ENCODE measurements at places on chromosomes 7 and 10. TPM values are rescaled to one million over a fixed set of nuclear protein-coding genes. Genes with fewer than 3 reads are reported as not detected.
A peak's percentile ranks its signal among the peaks of the same experiment; 100 is the strongest.

The ADAMTS14 gene
- total RNA-seq, result 2.0 TPM

The EVX1 gene
- not detected for total RNA-seq

The RADIL gene
- total RNA-seq, result 0.25 TPM

The NUTM2E gene
- not detected for total RNA-seq

The OGDHL gene
- total RNA-seq, result under 0.01 TPM

The LEP gene
- under 0.01 TPM for total RNA-seq

The NYAP1 gene
- 0.81 TPM for total RNA-seq

The ACHE gene
- 0.16 TPM for total RNA-seq

The HTR5A gene
- not detected for total RNA-seq

GRCh38 chr7:106100863-106101629 is 11.1 kb downstream of the SYPL1 start:
- DNase-seq, result no peak

GRCh38 chr10:100222529-100222928 is 6.9 kb downstream of the CHUK start:
- no peak for DNase-seq

DNA sequence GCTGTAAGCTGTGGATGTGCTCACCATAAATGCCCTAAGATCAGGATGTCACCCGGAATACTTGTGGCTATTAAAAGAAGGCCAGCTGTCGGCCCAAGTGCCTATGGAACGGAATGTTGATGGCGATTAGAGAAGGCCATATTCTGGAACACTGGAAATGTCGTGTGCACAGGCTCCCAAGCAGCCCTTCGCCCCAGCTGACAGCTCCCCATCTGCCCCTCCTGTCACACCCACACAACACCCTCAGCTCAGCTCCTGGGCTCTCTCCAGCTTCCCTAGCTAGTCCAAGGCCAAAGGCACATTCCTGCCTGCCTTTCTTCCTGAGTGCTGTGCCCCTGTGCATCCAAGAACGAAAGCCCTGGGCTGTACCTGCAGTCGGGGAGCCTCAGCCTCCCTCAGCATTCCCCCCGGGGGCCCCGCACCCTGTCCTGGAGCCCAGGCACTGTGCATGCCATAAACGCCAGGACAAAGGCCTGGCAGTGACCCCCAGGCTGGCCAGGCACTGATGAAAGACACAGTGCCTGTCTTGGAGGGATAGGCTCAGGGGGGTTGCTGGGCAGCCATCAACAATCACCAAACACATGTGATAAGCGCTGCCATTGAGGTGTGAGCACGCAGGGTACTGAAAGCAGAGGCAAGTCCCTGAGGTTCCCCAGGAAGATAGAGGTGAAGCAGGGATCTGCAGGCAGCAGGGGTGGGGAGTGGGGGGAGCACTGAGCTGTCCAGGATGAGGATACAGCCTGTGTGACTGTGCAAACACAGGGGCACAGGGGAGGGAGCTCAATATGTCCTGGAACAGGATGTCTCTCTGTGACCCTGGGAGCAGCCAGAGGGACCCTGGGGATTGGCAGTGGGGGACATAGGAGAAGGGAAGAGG is 3.7 kb upstream of the LDB3 start:
- no peak for DNase-seq

- DNase-seq, result no peak
Observed at GRCh38 chr10:129605266-129605985, 138.4 kb downstream of the MGMT start.

DNA sequence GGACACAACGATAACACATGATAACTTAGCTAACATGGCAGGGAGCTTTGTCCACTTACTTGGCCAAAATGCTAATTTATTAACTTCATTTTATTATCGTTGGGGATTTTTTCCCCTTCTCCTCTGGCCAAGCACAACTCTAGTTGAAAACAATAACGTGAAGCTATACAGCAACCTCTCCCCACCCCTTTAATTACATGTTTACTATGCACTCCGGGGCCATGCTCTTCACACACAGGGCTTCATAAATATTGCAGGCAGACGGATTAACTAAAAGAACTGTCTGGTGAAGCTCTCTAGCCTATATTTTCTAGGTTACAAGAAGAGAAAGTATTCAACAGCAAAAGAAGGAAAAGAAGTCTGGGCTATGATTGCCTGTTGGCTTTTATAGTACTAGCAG is 51.7 kb downstream of the XRCC2 start:
- DNase-seq, result no peak

- DNase-seq, result no peak
Observed at GRCh38 chr10:101660256-101660655, 34.7 kb downstream of the FBXW4 start.

- DNase-seq, result no peak
Observed at GRCh38 chr7:84948634-84949033, 238.2 kb downstream of the SEMA3D start.

GRCh38 chr7:111841596-111842205 is 279.4 kb upstream of the IMMP2L start:
- DNase-seq, result no peak

- DNase-seq, result no peak
Observed at GRCh38 chr7:11216276-11216675, 242.6 kb downstream of the PHF14 start.

DNA sequence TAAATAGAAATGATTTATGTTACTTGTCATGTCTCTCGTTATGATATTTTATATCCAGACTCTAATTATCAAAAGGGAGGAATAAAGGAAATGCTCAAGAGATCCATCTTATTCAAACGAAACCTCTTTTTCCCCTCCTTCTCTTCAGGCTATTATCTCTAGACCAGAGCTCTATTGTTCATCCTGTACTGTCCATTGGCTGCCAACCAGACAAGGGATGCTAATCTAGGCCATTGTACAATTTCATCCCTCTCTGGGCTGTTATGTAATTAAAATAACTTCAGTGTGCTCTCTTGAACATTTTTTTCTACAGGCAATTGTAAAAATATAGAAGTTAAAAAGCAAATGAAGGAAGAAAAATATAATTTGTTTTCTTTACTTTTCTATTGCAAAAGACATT is 220.4 kb downstream of the HDAC9 start:
- peak; percentile 18 for DNase-seq

- DNase-seq, result peak; percentile 73
Observed at GRCh38 chr10:84348447-84348846, 20.1 kb downstream of the CCSER2 start.

DNA sequence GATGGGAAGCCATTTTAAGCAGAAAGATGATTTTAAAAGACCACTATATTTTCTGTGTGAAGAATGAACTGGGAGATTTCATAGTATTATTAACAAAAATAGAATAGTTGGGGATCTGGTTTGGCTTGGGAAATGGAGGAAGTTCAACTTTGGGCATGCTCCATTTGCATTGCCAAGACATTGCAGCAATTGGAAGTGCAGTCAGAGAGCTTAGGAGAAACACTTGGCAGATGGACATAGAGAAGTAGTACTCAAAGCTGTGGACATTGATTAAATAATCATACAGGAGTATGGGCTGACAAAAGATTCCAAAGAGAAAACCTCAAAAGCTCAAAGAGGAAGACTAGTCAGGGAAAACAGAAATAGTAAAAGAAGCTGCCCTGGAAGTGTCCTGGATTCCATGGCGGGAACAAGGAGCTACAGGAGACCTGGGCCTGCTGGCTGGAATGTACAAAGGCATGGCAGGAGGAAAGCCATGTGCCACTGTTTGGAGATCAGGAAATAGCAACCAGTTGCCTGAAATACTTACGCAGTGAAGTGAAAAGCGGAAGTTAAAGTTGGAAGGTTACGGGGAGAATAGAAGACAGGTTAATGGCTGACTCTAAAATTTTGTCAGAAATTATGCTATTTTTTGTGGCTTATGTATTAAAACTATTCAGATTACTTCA is 93.6 kb upstream of the MXI1 start:
- peak; percentile 35 for DNase-seq

- no peak for DNase-seq
Observed at GRCh38 chr10:74013004-74013403, 15.1 kb downstream of the VCL start.

- DNase-seq, result peak; percentile 98
Observed at GRCh38 chr10:75401569-75402485, at the start of gene ZNF503. TSS of gene ZNF503 (minus strand) at chr10:75401764. CDS start at chr10:75401419, 345 bp downstream.

DNA sequence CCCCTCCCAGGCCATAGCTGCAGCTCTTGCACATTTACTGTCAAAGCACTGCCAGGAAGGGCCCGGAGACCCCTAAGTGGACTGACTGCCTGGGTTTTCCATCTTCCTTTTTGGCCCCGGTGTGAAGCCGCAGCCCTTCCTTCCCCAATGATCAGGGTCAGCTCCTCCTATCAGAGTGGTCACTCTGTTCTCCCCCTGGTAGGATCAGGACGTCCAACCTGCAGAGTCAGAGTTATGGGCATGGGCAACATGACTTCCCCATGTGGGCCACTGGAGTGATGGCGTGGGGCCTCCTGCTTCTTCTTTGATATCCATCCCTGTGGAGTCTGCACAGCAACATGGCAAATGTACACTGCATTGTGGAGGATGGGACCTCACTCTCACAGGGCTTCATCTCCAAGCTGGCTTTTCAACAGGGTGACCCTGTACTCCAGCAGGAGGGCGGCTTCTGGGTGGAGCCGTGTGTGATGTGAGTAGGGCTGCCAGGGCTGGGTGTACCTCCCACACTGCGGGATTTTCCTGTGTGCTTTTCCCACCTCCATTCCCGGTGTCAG is 6.4 kb upstream of the RAMP3 start:
- DNase-seq, result no peak

DNA sequence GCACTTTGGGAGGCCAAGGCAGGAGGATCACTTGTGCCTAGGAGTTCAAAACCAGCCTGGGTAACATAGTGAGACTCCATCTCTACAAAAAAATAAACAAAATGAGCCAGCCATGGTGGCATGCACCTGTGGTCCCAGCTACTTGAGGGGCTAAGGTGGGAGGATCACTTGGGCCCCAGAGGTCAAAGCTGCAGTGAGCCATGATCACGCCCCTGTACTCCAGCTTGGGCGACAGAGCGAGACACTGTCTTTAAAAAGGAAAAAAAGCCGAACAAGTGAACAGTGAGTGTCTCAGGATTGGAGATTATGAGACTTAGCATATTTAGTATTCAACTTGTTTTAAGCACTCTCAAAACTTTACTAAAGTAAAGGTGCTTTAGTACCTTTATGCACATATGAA is 28.1 kb downstream of the BLNK start:
- no peak for DNase-seq

- no peak for DNase-seq
Observed at GRCh38 chr7:134406431-134406830, 52.5 kb downstream of the AKR1B1 start.

- no peak for DNase-seq
Observed at GRCh38 chr7:105218215-105218614, 170.5 kb downstream of the SRPK2 start.

DNA sequence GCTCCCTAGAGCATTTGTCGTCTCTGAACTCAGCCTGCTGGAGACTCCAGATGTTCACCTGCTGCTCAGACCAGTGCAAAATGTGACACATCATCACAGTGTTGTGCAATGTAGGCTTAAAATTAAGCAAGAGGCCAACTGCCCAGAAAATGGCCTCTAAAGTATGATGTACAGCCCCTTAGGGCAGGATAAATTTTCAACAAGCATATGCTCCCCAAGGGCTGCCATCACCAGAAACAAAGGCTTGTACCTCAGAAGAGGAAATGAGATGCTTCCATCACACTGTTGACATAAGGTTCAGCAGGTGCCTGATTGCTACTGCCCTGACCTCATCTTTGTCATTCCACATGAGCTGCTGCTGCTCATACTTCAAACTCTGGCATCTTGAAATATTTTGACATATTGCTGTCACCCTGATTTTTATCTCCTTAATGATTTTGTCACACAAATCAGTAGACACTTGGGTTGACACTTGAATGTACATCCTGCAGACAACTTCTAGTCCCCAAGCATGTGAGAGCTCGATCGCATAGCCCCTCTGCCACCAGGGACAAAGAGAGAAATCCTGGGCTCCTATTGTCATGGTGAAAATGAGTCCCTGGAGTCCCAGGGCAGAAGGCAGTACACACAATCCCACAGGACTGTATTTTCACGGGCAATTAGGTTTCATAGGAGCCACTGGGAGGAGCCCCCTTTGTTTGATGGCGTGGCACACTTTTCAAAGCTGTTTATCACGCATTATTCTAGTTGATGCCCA is 219.7 kb upstream of the STK17A start:
- DNase-seq, result peak; percentile 23

DNA sequence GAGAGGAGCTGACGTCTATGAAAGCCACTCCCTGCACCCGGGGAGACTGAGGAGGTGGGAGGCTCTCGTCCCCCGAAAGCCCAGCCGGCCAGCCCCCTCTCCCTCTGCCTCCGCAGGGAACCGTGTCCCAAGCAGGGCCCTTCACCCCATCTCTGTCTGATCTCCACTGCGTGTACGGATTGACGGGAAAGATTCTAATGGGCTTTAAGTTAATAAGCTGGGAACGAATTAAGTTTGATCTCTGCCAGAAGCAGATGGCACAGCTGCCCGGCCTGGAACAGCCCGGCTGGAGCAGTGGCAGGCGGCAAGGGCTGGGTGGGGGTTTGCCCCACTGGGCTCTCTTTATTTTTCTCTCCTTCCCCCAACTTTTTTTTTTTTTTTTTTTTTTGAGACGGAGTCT is 6.1 kb upstream of the SLC29A4 start:
- no peak for DNase-seq

DNA sequence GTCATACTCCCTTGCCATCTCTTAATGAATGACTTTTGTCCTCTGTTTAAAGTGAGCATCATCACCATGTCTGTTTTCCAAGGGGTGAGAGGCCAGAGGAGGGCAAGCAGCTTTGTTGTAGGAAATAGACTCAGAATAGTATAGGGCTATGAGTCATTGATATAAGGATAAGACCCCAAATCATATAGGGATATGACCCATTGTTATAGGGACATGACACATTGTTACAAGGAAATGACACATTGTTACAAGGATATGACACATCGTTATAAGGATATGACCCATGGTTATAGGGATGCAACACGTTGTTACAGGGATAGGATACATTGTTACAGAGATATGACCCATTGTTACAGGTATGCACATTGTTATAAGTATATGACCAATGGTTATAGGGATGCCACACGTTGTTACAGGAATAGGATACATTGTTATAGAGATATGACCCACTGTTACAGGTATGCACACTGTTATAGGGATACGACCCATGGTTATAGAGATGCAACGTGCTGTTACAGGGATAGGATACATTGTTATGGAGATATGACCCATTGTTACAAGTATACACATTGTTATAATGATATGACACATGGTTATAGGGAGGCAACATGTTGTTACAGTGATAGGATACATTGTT is 311.1 kb upstream of the ADARB2 start:
- no peak for DNase-seq

- no peak for DNase-seq
Observed at GRCh38 chr10:110724116-110724921, 80.2 kb downstream of the RBM20 start.

GRCh38 chr7:117088623-117089194 is 135.4 kb downstream of the ST7 start:
- no peak for DNase-seq

- no peak for DNase-seq
Observed at GRCh38 chr7:15341817-15342216, 220.0 kb downstream of the AGMO start.
